Brain pericyte (primary cell): ENCODE measurements at places on chromosomes 2 and 18.

- DNase-seq, result no peak
Measured at GRCh38 chr18:79856119-79857007, 58.6 kb downstream of the KCNG2 start.

DNA sequence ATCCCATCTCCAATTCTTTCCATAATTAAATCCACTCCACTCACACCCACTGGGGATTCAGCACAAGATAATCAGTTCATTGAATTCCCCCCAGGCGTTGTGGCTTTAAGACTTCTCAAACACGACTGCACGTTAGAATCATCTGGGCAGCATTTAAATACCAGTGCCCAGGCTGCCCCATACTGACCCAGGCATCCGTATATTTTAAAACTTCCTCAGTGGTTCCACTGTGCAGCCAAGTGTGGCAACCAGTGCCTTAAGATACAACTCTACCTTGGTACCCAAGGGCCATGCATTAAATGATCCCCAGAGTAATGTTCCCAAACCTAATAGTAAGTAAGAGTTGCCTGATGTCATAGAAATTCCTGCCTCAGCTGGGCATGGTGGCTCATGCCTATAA lies 54.3 kb upstream of the BZW1 start:
- no peak for DNase-seq

DNA sequence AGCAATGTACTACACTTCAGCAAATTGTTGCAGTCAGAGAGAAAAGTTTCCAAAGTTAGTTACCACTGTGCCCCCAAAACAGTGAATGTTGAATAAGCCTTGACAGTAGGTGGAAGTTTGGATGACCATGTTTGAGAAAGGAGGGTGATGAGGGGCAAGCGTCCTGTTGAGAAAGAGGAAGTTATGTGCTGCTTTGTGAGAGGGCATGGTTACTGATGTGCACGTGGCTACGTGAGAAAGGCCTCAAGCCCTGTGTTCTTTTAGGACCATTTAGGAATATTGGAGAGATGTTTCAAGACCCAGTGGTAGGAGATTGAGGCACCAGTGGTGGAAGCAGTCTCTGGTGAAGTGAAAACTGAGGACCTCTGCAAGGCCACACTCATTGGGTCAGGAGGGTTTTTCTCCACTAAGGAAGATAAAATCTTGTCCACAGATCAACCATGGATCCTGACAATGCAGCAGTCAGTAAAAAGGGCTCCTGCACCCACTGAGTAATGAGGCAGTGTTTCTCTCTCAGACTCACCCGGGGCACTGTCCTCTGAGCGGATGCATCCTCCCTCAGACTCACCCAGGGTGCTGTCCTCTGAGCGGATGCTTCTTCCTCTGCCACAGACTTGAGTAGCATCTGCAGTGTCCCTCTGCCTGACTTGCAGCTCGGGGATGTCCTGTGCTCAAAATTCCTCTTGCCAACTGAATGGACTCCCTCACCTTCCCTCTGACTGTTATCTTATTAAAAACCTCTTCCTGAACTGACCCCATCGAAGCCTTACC lies 34.7 kb upstream of the ACTR3 start:
- no peak for DNase-seq

DNA sequence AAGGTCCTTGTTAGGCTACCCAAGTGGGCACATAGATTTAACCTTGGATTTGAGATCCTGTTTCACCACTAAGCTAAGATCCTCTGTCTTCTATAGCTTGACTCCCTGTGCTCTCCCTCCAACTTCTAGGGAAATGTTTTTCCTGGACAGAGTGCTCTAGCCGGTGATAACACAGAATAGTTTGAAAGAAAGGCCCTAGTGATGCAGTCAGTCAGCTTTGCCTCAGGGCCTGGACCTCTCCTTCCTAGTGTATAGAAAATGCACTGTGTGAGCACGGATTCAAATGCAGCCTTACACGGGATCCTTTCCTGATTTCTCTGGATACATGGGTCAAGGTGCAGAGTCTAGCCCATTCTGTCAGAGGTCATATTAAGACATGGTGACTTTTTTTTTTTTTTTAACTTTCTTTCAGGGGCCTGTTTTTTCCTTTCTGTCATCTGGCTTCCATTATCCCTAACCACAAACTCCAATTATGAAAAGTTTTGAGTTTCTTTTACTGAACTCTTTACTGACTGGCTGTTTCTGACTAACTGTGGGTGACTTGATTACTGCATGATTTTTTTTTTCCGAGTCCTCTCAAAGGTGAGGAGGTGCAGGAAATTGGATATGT lies 122.6 kb downstream of the LRP1B start:
- no peak for DNase-seq

DNA sequence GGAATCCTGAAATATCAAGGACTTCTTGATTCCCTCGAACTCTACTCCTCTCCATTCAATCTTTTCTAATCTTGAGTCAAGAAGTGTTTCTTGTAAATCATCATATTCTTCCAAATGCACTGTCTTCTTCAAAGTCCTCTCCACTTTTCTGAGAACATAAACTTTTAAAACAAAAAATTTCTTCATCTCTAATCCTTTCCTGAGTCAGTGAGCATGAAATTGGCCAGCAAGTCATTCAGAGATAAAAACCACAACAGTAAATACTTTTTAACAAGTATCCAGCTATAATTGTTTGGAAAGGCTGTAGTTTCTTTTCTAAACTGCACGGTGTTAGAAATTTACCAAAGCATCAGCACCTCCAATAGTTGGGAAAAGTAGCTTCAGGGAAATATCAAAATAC lies 312.6 kb upstream of the GALNT5 start:
- DNase-seq, result no peak

GRCh38 chr2:30689496-30690125 lies 117.6 kb downstream of the CAPN13 start:
- no peak for DNase-seq

GRCh38 chr2:216694082-216694825 lies 1.1 kb downstream of the IGFBP5 start:
- no peak for DNase-seq

DNA sequence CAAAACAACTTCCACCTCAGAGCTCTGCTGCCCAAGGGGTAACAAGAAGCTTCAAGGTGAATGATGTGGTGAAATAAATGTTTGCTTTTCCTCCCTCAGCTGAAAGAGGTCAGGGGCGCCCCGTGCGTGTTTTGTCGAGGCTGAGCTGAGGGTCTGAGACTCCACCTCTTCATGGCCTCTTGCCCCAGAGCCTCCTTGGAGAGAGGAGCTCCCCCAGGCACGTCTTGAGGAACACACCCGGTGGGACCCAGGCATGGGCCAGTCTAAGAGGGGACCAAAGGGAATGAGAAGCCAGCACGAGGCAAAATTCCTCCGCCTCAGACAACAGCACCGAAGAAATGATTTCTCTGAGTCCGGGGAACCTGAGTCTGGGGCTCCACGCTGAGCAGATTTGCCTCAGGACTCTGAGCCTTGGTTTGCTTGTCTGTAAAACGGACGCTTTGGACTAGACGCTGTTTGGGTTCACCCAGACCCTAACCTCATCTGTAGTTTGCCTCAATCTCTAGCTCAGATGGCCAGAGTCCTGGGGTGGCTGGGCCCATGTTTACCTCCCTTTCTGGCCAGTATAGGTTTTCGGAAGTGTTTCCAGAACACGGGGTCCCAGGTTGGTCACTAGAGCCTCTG lies 56.4 kb upstream of the ODC1 start:
- DNase-seq, result no peak

DNA sequence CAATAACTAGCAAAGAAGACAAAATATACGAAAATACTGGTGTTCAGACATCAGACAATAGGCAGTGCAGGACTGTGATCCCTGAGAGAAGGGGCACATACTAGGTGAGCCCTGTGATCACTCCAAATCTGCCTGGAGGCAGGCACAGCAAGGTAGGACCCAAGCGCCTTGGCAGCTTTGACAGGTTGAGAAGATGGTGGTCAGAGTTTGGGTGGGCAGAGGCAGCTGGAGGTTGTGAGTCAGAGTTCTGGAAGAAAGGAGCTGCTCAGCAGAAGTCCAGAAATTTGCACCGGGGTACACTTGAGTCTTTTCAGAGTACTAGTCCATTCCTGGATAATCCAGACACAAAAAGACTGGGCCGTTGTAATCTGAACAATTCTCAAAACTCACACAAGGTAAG lies 14.0 kb downstream of the KIF1A start:
- no peak for DNase-seq
